Endodermal cell (in vitro differentiated cells): ENCODE measurements at places on chromosomes 13 and 19. TPM values are rescaled to one million over a fixed set of nuclear protein-coding genes. Genes with fewer than 3 reads are reported as not detected.
A peak's percentile ranks its signal among the peaks of the same experiment; 100 is the strongest.

DNA sequence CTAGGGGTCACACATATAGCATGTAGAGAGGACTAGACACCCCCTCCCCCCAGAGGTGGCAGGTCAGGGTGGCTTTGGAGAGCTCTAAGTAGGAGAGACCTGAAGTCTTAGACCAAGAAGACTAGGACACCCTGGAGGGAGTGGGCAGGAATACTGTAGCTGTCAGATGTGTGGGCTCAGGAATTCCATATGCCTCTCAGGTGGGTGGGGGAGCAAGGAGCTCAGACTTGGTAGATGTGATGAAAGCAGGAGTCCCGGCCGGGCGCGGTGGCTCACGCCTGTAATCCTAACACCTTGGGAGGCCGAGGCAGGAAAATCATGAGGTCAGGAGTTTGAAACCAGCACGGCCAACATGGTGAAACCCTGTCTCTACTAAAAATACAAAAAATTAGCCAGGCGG lies 1.6 kb downstream of the CRB3 start:
- no peak for DNase-seq
- no peak overlapping the region for H3K4me3 ChIP-seq
- peaks cover 15% of the 10 kb centered on the region for H3K27me3 ChIP-seq
- peaks cover 10% of the 10 kb centered on the region for H3K36me3 ChIP-seq
- H3K4me1 ChIP-seq = peaks cover 6% of the 10 kb centered on the region

- no peak for DNase-seq
- no peaks in the 10 kb centered on the region for H3K4me1 ChIP-seq
- H3K27ac ChIP-seq = no peak overlapping the region
- H3K36me3 ChIP-seq = no peaks in the 10 kb centered on the region
- H3K4me3 ChIP-seq = no peak overlapping the region
- no peaks in the 10 kb centered on the region for H3K27me3 ChIP-seq
These were observed 66.8 kb upstream of the MED4 start for GRCh38 chr13:48161530-48162179.

GRCh38 chr13:40390401-40390916 lies 276.0 kb downstream of the FOXO1 start:
- no peaks in the 10 kb centered on the region for H3K36me3 ChIP-seq
- no peak overlapping the region for H3K4me3 ChIP-seq
- DNase-seq = no peak
- H3K27ac ChIP-seq = peak overlapping the region; percentile 92

DNA sequence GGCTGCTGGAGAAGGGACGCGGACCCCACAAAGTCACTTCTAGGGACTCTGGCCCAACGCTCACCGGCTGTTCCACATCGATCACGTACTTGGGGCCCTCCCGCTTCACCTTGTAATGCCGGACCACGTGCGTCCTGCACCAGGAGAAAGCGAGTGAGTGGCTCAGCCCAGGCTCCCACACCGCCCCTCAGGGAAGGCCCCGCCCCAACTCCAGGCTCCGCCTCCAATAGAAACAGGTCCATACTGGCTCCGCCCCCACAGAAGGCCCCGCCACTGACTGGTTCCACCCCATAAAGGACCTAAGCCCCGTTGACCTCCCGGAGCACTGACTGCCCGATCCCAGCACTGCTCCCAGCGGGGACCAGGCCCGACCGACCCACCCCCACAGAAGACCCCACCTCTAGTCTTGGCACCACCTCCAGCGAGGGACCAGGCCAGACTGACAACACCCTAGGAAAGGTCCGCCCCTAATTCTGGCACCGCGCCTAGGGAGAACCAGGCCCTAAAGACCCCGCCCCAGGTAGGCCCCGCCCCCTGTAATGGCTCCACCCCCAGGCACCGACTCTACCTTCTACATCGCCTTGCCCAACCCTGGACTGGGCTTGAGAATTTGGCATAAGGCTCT lies 11.3 kb downstream of the STAP2 start:
- H3K4me3 ChIP-seq = peak overlapping the region; percentile 60
- DNase-seq = peak; percentile 97
- H3K4me1 ChIP-seq = no peaks in the 10 kb centered on the region
- H3K36me3 ChIP-seq = no peaks in the 10 kb centered on the region
- H3K27ac ChIP-seq = no peak overlapping the region

DNA sequence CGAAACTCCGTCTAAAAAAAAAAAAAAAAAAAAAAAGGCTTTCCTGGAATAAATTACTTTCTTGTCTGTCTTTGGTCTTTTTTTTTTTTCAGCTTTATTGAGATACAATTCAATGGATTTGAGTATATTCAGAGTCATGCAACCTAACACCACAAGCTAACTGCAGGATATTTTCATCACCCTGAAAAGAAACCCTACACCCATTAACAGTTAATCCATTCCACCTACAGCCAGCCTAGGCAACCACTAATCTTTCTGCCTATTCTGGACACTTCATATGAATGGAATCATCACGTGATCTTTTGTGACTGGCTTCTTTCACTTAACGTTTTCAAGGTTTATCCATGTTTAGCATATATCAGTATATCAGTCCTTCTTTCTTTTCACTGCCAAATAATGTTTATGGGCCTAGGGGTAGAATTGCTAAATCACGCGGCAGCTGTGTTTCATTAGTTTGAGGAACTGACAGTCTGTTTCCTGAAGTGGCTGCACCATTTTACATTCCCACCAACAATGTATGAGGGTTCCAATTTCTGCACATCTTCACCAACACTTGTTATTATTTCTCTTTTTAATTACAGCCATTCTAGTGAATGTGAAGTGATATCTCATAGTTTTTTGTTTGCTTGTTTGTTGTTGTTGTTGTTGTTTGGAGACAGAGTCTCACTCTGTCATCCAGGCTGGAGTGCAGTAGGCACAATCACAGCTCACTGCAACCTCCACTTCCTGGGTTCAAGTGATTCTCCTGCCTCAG lies 19.9 kb downstream of the LRFN3 start:
- no peak overlapping the region for H3K27ac ChIP-seq
- peaks cover 42% of the 10 kb centered on the region for H3K27me3 ChIP-seq
- H3K4me1 ChIP-seq = no peaks in the 10 kb centered on the region
- DNase-seq = no peak

DNA sequence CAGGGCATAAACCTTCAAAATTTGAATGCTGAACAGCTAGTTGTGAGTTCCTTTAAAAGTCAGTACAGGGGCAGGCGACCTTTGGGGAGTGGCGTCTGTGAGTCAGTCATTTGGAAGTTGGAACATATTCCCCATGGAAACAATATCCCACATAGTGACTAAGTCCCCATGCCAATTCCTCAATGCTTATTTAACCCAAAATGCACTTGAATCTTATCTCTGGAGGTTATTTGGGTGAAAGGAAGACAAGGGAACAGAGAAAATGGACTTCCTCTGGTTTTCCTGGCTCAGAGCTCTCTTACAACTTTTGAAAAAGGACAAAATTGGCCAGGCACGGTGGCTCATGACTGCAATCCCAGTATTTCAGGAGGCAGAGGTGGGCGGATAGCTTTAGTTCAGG lies 479.2 kb upstream of the NBEA start:
- no peaks in the 10 kb centered on the region for H3K4me1 ChIP-seq
- H3K27ac ChIP-seq = no peak overlapping the region
- H3K4me3 ChIP-seq = no peak overlapping the region
- no peaks in the 10 kb centered on the region for H3K36me3 ChIP-seq

DNA sequence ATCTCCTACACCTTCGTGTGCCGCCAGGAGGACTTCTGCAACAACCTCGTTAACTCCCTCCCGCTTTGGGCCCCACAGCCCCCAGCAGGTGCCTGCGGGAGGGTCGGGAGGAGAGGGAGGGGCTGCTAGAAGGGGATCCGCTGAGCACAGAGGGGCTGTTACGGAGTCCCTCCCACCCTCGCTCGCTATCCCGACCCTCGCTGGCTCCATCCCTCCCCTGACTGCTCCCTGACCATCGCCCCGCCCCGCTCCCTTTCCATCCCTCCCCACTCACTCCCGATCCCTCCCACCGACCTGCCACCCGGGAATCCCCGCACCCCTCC lies 780 bp downstream of the CD177 start:
- DNase-seq = peak; percentile 87
- H3K4me3 ChIP-seq = peak overlapping the region; percentile 79
- H3K27me3 ChIP-seq = peaks cover 10% of the 10 kb centered on the region
- no peak overlapping the region for H3K27ac ChIP-seq
- no peaks in the 10 kb centered on the region for H3K4me1 ChIP-seq

DNA sequence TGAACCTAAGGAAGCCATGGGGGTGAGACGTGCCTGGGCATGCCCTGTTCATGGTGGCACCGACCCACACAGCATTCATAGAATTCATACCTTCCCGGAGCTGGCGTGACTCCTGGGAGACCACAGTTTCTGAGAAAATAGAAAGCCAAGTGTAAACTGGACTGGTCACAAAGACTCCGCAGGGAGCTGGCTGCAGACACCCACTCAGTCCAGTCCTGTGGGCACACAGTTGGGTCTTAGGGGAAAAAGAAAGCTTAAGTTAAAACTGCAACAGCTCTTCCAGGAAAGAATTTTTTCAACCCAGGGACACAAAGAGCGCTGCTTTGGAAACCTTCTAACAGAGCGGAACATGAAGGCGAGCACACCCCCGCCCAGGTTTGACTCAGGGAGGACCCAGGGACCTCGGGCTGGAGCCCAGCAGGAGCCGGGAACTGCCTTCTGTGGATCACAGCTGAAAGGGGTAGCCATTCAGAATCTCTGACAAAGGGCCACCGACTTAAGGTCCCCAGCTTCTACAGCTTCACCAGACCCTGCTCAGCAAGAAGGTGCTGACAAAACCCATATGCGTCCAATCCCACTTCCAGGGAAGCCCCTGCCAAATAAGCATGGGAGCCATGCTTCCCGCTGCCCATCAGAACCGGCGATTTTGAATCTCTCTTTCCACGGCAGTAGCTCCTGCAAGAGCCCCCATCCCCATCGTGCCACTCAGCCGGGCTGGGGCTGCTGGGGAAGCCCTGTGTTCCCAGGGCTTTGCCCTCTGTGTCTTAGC lies 183.7 kb downstream of the COL4A1 start:
- no peak overlapping the region for H3K4me3 ChIP-seq
- H3K36me3 ChIP-seq = no peaks in the 10 kb centered on the region
- peak; percentile 44 for DNase-seq
- H3K4me1 ChIP-seq = peaks cover 7% of the 10 kb centered on the region
- no peaks in the 10 kb centered on the region for H3K27me3 ChIP-seq

DNA sequence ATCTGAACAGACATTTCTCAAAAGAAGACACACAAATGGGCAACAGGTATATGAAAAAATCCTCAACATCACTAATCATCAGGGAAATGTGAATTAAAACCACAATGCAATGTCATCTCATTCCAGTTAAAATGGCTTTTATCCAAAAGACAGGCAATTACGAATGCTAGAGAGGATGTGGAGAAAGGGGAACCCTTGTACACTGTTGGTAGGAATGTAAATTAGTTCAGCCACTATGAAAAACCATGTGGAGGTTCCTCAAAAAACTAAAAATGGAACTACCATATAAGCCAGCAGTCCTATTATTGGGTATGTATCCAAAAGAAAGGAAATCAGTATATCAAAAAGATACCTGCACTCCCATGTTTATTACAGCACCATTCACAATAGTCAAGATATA lies 24.7 kb upstream of the ZC3H13 start:
- no peak overlapping the region for H3K27ac ChIP-seq
- no peak for DNase-seq
- H3K4me3 ChIP-seq = no peak overlapping the region
- no peaks in the 10 kb centered on the region for H3K27me3 ChIP-seq
- no peaks in the 10 kb centered on the region for H3K36me3 ChIP-seq
- H3K4me1 ChIP-seq = no peaks in the 10 kb centered on the region

DNA sequence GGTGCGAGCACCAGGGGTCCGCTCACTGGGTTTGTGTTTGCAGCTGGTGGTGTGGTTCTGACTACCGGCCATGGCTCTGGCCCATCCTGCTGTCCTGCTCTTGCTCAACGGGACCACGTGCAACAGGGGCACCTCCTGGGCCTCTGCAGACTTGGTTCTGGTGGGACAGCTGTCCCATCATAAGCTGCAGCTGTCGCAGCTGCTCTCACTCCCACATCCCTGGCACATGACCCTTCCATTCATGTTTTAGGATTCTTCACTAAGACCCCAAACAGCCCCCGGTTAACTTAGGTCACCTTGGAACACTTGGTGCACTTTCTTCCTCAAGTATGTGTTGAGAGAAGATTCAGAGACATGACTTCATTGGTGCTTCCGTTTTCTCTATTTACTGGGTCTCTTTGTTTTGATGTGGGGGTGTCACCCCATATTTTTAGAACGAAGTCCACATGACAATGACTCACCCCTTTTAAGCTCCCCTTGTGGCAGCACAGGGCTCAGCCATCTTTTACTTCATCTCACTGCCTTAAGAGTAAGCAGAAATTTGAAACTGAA lies 68.4 kb upstream of the ARHGEF7 start:
- no peak overlapping the region for H3K27ac ChIP-seq
- no peaks in the 10 kb centered on the region for H3K27me3 ChIP-seq
- DNase-seq = no peak
- no peaks in the 10 kb centered on the region for H3K36me3 ChIP-seq
- no peak overlapping the region for H3K4me3 ChIP-seq

- H3K4me3 ChIP-seq = no peak within 1 kb of the TSS
- no peaks in the 10 kb centered on the region for H3K4me1 ChIP-seq
- H3K27ac ChIP-seq = no peak within 1 kb of the TSS
- H3K27me3 ChIP-seq = no peaks in the 10 kb centered on the region
These were observed at the start of gene C19orf38 for GRCh38 chr19:10848230-10848856. Gene C19orf38 (plus strand): TSS chr19:10848415. CDS start chr19:10848509, 94 bp downstream.

DNA sequence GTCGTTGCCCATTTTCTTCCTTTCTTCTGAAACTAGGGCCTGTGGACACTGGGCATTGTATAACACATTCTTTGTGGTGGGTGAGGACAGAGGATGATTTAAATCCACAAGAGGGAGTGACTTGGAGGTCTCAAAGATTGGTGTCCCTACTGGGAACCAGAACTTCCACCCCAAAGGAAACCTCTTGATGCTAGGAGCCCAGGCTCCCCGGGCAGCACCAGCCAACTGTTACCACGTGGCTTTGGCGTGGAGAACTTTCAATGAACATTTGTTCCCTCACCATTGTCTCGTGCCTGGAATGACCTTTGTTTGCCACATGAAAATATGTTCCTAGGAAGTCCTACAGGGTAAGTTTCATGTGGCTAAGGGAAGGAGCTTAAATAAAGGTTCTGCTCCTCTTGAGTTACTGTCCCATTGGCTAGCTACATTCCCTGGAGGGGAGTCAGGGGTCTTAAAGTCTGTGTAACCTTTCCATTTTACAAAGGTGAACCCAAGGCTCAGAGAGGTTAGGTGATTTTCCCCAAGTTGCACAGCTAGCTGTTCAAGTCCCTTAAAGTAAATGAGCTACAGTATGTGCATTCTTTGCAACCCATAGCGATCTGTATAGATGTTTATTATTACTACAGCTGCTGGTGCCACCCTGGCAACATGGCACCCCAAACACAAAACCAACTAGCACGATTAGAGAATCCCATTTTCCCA lies 5.0 kb upstream of the CDX2 start:
- H3K36me3 ChIP-seq = no peaks in the 10 kb centered on the region
- peaks cover 4% of the 10 kb centered on the region for H3K4me1 ChIP-seq
- no peak for DNase-seq
- H3K27me3 ChIP-seq = peaks cover 100% of the 10 kb centered on the region

The CYP2A6 gene
- total RNA-seq = not detected in 2 replicates

The ZNF723 gene
- not detected in 3 replicates for total RNA-seq

The MEIOSIN gene
- not detected in 3 replicates for total RNA-seq

The ATP4B gene
- not detected in 2 replicates for total RNA-seq

The EDNRB gene
- 5.9 TPM in 2 replicates for total RNA-seq
